Activated T-cell treated with anti-CD3 and anti-CD28 coated beads, Interleukin-2, amount 50 U/mL, for 48 hours (primary cell): ENCODE measurements at places on chromosomes 12 and 14.
A peak's percentile ranks its signal among the peaks of the same experiment; 100 is the strongest.

- peak; percentile 38 for DNase-seq
Observed at GRCh38 chr14:90060965-90061684, 669 bp upstream of the KCNK13 start.

- peak; percentile 68 for DNase-seq
Observed at GRCh38 chr14:39431416-39432178, 636 bp downstream of the FBXO33 start.

- DNase-seq, result no peak
Observed at GRCh38 chr12:114445401-114446323, 39.7 kb upstream of the TBX5 start.

GRCh38 chr14:104871145-104871655 lies 6.1 kb downstream of the CEP170B start:
- DNase-seq, result no peak

- no peak for DNase-seq
Observed at GRCh38 chr12:130715998-130716968, at the start of gene RIMBP2. Gene RIMBP2, minus strand, starts transcription at chr12:130716299. Its CDS starts 237,286 bp downstream, at chr12:130479013.

DNA sequence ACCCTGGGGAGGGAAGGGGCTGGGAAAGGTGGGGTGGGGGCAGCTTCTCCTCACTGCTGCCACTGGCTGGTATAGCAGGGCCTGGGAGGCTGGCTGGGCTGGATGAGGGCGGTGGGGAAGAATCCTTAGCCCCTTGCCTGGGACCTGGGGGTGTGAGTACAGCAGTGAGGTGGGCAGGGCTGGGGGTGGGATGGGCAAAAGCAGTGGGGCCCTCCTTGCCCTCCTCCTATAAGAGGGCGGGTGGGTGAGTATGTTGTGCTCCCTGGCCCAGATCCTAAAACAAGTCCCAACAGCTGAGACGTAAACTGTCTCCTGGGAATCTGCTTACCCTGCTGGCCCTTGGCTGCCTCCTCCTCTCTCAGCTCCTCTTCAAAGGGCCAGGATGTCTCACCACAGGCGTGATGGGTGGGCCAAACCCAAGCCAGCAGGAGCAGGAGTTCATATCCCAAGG lies 2.2 kb downstream of the NCKAP5L start:
- DNase-seq, result no peak

DNA sequence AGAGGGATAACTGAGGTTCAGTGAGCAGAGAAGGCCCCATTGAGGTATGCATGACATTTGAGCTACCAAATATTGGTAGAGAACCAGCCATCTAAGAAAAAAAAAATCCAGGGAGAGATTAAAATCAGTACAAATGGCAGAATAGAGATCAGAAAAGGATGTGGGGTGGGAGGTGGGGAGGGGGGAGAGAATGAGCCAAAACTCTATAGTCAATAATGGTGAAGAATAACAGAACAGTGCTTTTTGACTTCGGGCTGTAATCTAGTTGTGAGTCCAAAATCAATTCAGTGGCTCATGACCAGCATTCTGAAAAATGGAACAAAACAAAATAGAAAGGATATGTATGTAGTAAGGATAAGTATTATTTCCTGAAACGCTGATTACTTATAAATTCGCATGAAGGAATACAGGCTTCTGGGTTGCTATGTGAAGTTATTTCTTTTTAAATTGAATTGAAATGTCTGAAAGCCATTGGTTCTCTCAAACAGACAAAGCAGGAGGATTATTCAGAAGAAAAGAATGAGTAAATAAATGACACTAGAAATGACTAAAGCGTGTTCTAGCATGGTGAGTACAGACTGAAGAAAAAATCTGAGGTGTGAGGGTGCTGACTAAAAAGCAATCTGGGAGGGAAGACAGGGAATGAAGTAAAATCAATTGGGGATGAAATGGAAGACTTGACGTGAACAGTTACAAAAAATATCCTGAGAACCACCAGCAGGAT lies 72.4 kb downstream of the ATP2B1 start:
- no peak for DNase-seq

DNA sequence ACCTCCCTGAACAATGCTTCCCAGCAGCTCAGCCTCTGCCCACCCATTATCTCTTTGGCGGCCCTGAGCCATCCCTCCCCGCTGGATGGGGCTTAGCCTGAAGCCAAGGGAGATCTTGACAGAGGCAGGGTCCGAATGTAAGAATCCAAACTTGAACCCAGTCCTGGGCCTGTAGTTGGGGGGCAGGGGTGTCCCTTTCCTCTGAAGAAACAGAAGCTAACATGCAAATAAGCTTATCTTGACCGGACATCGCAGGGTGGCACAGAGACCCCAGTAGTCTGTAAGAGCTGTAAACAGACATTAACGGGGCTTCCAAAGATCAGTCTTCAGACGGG lies 6.0 kb downstream of the DLK1 start:
- no peak for DNase-seq

GRCh38 chr12:109018296-109018695 lies 2.6 kb downstream of the SVOP start:
- DNase-seq, result no peak

DNA sequence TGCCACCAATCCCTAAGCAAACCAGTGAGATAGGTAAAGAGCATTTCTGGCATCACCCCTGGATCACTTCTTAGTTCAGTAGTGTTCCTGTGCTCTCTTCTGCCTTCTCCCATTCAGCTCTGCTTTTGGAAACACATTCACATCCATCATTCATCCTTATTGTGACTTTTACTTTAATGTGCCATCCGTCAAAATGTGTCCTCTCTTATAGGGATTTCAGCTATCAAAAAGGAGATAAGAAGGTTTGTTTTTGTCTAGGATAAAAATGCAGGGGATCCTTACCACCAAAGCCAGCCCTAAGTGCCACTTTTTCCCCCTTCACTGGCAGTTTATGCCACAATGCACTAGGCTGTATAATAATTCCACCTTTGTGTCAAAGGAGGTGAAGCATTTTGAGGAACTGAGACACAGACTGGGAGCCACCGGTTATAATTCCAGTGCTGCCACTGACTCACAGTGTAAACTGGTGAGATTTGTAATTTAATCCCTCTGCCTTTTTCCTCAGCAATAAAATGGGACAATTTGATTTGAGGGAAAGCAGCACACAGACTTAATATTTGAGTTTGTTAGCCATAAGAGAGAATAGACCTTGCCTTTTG lies 158.6 kb downstream of the PAX9 start:
- no peak for DNase-seq
